Stimulated activated CD4-positive, alpha-beta T cell treated with anti-CD3 and anti-CD28 coated beads, Interleukin-12 subunit alpha, Interleukin-12 subunit beta, amount 100 ng/mL, for 24 hours (primary cell): ENCODE measurements at places on chromosomes 11 and 22.

DNA sequence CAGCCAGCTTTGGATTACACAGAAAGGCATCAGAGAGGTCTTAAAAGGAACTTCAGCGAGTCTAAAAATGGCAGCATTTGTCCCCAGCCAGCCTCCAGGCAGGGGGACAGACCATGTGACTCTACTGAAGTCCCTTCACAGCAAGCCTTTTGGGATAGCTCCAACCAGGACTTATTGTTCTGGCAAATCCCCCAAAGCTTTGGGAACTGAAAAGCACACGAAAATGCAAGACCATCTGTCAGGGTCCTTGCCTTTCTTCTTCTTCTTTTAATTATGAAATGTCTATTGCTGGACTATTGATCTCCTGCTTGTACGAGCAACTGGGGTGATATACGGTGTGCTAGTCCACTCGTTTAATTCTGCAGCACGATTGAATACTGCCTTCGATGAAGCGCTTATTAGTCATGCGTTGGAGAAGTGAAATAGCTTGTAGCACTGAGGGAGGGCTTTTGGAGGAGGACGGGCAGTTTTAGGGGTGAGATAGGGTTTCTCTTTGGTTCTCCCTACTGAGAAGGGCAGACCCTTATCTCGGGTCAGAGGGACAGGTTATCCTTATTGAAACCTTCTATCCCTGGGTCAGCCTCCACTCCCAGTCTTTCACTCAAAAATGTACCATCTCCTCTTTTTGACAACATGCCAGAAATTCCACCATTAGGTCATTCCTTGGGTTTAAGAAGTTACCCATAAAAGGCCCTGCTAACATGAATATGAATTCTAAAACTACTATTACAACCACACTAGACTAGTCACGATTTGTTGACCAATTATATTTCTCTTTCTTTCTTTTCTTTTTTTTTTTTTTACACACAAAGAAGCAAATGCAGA lies 416.4 kb downstream of the MIAT start:
- DNase-seq: no peak

- peak; percentile 6 for DNase-seq
Measured at GRCh38 chr11:63490551-63491239, at the start of gene PLAAT5. Gene PLAAT5, minus strand, starts transcription at chr11:63491167. Its CDS starts 133 bp downstream, at chr11:63491034.

DNA sequence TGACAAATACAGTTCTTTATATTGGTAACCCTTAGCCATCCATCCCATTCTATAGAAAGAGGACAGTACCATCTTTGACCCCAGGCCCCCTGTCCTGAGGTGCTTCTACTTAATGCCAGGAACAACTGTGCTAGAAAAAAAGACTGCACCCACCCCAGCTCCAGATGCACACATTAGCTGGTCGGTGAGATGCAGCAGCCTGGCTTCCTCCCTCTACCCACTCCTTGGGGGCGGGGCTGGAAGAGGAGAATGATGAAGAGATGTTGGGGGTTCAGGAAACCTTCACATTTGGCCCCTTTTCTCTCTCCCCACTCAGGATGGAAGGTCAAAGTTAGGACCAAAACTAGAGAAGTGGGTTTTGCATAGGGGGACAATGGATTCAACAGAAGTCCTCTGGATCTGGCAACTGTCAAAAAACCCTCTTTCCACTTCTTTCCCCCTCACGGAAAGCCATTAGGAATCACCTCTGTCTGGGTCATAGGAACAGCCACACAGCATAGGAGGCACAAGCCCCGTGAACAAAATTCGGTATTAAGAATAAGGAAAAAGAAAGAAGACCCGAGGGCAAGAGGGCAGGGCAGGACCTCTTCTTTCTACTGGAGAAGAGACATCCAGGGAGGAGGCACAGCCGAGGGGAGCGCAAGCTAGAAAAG lies 755 bp downstream of the NRIP3 start:
- DNase-seq: no peak

GRCh38 chr11:73321604-73322381 lies 13.7 kb downstream of the ARHGEF17 start:
- no peak for DNase-seq

DNA sequence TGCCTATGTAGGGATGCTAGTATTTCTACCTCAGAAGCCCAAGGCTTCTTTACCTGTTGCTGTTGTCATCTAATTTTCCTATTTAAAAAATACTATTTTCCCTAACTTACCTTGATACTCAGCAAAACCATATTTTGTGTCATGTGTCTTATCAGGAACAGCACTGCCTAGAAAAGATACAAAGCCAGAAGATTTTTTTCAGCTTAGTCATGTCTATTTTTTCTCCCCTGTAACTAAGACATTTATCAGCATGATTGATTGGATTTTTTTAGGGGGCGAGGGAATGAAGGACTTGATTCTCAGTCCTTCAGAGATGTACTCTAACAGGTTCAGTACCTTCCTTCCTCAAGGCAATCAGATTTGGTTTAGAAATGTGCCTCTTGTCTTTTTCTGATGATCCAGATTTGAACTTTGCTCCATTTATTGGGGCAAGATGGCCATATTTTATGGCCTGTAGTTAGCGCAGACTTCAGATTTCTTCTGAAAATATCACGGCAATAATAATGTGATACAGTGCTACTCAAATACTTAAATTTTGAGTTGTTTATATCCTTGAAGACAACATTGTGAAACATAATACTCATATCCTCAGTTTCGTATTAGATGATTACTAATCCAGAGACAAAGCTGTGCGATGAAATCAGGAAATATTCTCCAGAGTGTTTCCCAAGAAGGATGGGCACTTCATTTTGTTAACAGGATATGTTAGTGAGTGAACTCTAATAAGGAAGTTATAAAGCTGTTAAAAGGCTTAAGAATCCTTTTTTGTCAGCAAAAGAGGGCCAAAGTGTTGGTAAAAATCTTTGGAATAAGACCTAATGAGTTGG lies 3.8 kb upstream of the PIK3IP1 start:
- no peak for DNase-seq

GRCh38 chr11:72782081-72782920 lies 11.5 kb downstream of the STARD10 start:
- DNase-seq: no peak

DNA sequence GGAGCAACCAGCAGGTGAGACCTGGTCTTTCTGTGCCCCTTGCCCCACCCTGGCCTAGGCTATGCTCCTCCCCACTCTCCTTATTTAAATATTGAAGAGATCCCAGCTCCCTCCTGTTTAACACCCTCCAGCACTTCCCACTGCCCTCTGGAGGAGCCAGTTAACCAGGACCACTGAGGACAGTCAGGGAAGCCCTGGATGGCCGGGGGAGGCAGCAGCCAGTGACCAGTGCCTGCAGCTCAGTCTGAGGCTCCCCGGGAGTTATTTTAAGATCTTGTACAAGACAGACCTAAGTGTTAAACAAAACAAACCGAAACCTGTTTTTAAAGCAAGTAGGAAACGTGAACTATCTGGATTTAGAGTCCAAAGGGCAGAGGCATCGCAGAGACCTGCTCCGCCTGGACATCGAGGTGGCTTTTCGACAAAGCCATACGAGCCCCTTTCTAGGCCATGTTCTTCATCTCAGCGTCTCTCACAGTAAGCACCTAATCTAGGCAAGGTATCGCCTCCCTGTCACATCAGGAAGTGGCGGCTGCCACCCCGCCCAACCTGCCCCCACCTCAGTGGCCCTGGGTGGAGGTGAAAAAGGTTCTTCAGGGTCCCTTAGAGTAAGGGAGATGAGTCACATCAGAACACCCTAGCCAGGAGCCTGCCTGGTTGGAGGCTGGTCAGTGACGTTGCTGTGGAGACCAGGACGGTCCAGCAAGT lies 35.2 kb downstream of the TRMU start:
- no peak for DNase-seq

DNA sequence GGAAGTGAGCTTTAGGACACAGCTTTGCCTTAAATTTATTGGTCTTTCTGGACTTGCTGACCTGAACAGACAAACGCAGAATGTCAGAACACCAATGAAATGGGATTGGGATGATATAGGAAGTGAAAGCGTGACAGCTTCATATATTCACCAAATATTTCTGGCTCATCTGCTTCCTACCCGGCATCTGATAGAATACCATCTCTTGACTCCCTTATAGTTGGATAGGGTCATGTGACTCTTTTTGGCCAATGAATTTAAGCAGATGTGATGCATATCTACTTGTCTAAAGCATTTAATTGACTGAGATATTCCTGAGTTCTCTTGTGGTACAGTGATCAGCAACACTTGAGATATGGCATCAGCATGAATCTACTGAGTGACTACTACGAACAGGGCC lies 2.5 kb upstream of the CAPRIN1 start:
- DNase-seq: no peak

GRCh38 chr11:114316980-114317786 lies 21.0 kb downstream of the NNMT start:
- no peak for DNase-seq

DNA sequence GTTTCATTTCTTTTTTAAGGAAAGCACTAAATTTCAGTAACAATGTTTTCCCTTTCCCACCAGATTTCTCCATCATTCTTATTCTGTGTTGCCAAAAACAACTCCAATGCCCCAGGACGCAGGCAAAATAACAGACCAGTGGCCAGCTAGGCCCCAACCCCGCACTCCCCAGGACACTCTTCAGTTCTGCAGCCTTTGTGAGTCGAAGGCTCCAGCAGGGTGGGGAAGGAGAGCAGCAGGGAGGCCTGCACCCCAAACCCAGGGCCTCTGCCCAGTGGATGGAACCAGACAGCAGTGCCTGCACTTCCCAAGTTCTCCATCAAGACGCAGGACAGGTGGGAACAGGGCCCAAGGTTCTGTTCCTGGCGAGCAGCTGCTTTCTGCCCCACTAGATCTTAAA lies 34.4 kb downstream of the PPP2R1B start:
- DNase-seq: no peak

DNA sequence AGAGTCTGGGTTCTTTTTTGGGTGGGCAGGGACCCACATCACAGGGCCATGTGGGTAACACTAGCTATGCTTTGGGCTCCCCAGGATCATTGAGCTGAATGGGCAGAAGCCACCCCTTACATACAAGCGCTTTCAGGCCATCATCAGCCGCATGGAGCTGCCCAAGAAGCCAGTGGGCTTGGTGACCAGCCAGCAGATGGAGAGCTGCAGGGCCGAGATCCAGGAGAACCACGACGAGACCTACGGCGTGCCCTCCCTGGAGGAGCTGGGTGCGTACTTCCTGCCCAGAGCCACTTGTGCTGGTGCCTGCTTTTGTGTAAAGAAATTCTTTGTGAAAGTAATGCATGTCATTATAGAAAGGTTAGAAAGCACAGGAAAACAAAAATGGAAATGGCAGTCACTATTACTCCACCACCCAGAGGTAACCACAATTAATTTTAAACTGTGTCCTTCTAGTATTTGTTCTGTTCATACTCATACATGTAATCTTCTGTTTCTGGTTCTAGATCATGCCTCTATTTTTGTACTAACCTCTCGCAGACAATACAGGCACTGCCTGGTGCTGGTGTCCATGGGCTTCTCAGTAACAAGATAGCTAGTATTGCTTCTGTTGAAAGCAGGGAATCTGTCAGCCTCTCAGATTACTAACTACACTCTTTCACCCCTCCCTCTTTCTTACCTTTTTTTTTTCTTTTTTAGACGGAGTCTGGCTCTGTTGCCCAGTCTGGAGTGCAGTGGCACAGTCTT lies 13.7 kb downstream of the CRY2 start:
- DNase-seq: no peak

- no peak for DNase-seq
Measured at GRCh38 chr11:111688013-111688412, 78.2 kb downstream of the PPP2R1B start.

DNA sequence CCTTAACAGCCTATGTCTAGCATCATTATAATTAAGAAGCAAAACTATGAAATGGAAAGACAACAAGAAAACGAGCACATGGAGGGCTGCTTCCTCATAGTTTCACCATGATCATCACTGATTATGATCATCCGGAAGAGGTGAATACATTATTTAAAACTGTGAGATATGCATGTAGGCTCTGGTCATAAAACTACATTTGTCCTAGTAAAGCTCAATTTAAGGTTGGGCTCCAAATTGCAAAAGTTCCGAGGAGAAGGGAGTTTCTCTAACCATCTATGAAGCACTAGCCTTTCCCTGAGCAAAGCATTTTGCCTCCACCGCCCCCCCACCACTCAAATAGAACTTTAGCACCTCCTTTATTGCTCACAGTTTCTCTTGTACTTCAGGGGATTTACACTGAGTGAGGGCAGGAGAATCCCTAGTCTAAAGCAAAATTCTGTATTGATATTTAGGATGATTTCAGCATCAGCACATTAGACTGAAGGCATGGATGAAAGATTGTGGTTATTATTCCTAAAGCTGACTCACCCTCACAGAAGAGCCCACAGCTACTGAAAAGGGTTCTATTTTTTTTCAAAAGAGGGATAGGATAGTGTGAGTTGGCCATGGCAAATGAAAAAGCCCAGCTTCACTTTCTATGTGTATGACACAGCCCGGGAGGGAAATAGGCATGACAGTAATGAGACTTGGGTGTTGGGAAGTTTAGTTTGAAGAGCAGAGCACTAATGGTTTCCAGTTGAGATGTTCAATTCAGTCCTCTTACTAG lies 203.4 kb downstream of the CADM1 start:
- DNase-seq: no peak

- DNase-seq: no peak
Measured at GRCh38 chr11:62865635-62866034, 15.1 kb upstream of the SLC3A2 start.

DNA sequence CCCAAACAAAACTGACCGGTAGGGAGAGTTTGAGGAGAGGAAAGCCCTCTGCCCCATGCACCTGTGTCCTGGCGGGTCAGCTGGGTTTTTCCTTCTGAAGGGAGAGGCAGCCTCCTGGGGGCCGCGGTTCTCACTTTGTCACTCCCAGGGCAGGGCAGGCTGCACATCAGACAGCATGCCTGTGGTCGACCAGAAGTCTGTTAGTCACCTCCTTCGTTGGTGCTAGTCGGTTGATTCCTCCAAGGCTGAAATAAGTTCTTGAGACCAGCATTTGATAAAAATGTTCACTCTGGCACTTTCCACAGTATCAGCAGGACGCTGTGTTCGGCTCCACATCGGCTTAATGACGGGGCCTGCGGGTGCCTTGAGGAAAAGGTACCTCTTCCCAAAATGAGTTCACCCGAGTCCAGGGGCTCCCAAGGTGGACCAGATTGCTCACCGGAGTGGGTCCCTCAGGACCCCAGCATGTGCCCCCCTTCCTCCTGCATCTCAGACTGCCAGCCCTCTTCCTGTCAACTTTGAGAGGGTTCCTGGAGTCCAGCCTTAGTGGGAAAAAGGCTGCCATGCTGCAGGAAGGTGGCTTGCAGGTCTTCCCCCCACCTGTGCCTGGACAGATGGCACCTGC lies 373.7 kb upstream of the B3GAT1 start:
- no peak for DNase-seq
